ENCODE measurements at places on chromosomes 7 and 10.

DNA sequence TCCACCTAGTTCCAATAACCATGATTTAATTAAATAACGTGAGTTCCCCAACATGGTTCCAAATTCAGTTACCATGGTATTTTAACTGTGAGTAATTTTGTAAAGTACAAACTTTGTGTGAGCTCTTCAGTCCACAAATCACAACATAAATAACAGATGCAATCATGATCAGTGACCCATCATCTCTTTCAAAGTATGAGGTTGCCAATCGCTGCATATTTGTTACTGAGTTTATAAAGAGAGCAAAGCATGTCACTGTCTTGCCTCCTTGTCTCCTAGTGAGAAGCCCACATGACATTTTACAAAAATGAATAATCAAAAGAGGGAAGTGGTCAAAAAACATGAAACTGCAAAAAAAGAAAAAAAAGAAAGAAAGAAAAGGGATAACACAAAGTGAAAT lies 69.1 kb upstream of the PDSS1 start:
- peak; percentile 22 for DNase-seq

GRCh38 chr7:8536431-8536830 lies 103.0 kb downstream of the NXPH1 start:
- DNase-seq: peak; percentile 13

GRCh38 chr7:69105092-69105491 lies 493.2 kb upstream of the AUTS2 start:
- no peak for DNase-seq

- DNase-seq: no peak
Measured at GRCh38 chr7:102917436-102918353, 4.9 kb downstream of the LRRC17 start.

DNA sequence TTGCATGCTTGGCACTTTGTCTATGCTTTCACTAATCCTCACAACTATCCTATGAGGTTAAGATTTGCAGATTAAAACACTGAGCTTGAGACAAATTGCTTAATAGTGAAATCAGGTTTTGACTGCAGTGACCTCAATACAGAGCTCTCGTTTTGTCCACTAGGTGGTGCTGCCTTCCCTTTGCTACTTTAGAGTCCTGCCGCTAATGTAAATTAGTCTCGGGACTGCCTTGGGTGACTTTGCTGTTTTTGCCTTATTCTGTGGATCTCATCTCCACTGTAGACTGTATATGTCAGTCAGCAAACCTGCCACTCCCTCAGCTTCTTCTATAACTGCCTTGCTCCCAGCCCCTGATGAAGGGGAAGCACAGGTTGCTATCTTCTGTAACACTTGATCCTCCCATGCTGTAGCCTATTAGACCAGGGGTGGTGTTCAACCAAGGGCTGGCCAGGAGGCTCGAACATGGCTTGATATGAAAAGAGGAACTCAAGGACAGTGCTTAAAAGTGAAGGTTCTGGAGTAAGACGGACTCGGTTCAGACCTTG lies 26.0 kb downstream of the ASB4 start:
- peak; percentile 76 for DNase-seq

DNA sequence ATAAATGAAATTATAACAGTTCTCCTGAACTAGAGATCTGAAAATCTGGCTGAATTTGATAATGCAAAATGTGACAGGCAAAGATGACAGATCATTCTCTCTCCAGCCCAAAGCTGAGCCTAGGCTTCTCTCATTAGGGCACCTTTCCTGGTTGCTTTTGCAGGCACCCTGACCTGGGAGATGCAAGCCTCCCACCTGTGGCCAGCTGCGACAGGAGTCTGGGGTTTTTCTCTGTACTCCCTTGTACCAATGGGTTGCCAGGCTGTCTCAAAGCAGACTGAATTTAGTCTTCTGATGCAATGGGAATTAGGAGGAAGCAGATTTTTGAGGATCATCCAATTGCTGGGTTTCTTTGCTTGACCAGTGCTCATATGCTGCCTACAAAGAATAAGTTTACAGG lies 85.0 kb upstream of the EFCAB10 start:
- no peak for DNase-seq
